Neural progenitor cell (in vitro differentiated cells): ENCODE measurements at places on chromosomes 16 and 17. TPM values are rescaled to one million over a fixed set of nuclear protein-coding genes. Genes with fewer than 3 reads are reported as not detected.

DNA sequence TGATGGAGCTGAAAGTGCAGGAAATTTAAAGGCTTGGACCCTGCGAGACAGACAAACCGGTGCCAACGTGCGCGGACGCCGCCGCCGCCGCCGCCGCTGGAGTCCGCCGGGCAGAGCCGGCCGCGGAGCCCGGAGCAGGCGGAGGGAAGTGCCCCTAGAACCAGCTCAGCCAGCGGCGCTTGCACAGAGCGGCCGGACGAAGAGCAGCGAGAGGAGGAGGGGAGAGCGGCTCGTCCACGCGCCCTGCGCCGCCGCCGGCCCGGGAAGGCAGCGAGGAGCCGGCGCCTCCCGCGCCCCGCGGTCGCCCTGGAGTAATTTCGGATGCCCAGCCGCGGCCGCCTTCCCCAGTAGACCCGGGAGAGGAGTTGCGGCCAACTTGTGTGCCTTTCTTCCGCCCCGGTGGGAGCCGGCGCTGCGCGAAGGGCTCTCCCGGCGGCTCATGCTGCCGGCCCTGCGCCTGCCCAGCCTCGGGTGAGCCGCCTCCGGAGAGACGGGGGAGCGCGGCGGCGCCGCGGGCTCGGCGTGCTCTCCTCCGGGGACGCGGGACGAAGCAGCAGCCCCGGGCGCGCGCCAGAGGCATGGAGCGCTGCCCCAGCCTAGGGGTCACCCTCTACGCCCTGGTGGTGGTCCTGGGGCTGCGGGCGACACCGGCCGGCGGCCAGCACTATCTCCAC lies at the start of gene NOG:
Gene NOG, plus strand, starts transcription at position 54 of the 674 bp plus-strand sequence. Its CDS starts 525 bp downstream, at position 579.
- peak; percentile 87 for DNase-seq

- DNase-seq = no peak
Observed at GRCh38 chr17:9566067-9566466, 9.6 kb downstream of the STX8 start.

Gene ZG16B
- not detected in 2 replicates for total RNA-seq

Gene TAC4
- total RNA-seq = not detected in 2 replicates

- DNase-seq = peak; percentile 26
Observed at GRCh38 chr17:35449371-35449931, 885 bp upstream of the SLFN13 start.

DNA sequence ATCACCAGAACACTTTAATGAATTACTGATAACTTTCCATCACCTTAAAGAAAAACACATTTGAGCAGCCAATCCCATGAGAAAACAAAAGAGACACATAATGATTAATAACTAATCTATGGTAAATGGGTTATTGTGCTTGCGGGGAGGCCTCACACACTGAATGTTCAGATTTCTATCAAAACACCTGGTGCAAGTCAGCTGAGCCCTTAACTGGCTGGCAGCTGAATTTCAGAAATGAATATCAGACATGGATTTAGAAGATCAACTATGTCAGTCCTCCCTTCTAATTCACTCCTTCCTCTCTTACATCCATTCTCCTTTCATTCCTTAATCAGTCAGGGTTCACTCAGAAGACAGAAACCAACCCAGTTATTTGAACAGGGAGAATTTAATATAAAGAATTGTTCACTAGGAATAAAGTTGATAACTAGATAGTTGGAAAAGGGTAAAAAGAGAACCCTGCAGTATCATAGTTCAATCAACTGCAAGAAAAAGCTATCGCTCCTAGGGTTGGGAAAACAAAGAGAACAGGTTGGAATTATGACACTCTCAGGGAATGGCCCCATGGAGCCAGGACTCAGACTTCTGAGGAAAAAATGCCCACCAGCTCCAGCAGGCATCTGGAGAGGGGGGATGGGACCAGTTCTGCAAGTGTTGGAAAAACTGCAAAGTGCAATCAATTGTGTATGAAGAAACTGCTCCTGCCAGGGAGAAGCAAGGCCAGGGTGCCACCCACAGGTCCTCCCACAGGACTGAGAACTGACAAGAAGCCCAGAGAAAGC lies 577.1 kb upstream of the CDH5 start:
- DNase-seq = no peak

Gene BEAN1
- total RNA-seq = 0.32 and 0.34 TPM in 2 replicates

DNA sequence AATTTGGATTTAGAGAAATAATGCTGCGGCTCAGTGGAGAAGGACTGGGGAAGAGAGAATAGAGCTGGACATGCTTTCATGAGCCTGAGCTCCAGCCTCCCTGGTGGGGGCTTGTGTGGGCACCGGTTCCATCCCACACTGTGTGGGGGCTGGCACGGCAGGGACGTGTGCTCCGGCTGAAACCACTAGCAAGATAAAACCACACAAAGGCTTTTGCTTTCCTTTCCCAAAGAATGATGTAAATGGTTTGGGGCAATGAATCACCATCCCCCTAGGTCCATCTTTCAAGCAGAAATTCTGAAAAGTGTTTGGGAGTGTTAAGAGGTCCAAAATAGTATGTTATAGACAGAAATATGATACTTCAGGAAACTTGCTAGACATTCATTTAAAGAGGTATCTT lies 77.0 kb downstream of the CDH11 start:
- DNase-seq = no peak

Gene MIF4GD
- 17.7 and 27.5 TPM in 2 replicates for total RNA-seq

DNA sequence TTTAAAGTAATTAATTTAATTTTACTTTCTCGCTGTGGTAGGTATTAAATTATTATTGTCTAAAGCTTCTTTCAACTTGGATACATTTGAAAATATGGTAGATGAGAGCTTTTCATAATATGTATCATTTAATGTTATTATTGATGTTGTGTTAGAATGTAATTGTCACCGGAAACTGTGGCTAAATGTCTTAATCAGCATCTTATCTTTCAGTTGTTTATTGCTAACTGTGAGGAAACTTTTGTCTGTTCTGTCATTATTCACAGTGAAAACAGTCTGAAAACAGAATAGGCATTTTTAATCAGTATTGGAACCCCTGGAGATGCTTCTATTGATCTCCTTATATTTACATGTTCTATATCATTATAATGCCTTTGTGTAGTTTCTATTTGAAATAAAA lies 120.7 kb downstream of the STXBP4 start:
- no peak for DNase-seq

Gene PIMREG
- 71.3 and 151 TPM in 2 replicates for total RNA-seq

Gene INCA1
- total RNA-seq = 0.28 and 0.52 TPM in 2 replicates

DNA sequence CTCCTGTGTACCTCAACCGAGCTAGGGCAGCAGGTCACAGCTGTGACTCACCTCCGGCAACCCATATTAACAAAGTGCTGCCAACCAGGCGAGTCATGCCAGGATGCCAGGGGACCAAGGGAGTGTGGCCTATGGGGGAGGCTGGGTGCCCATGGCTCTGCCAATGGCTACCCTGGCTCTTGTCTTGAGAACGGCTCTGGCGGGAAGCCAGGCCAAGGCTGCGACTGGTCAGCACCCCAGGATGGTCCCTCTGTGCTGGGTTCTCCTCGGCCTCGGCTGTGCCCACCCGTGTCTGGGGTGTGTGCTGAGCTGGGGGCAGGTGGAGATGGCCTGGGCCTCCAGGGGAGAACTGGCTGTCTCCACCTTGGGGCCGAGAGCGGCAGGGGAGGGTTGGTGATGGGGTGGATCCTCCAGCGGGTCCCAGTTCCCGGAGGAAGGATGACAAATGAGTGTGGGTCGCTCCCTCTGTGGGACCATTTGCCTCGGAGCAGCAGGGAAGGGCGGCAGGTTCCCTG lies 75.8 kb downstream of the MRC2 start:
- DNase-seq = no peak

DNA sequence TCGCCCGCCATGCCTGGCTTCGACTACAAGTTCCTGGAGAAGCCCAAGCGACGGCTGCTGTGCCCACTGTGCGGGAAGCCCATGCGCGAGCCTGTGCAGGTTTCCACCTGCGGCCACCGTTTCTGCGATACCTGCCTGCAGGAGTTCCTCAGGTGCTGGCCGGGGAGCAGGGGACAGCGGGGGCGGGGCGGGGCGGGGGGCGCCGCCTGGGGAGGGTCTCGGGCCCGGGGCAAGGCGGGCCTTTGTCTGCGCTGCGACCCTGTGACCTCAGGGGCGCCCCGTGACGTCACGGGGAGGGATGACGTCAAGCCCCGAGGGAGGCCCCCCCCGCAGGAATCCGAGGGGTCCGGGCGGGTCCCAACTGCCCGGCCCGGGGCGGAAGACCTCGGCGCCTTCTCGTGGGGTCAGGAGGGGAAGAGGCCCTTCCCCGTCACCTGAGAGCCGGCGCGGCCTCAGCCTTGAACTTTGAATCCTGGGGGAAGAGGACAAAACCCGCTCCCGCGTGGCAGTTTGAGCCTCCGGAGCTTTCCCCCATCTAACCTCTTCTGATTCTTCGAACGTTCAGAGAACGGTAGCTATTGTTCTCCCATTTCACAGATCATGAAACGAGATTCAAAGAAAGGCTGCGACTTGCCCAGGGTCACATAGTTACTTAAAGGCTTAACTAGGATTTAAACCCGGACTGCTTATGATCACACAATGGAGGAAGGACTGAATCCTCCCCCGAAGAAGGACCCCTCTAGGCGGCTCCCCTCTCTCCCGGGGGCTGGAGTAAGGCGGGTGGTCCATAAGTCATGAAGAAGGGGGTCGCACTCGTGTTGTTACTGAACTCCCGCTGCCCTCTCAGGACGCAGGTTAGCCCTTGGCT lies 527 bp downstream of the TRAF4 start:
- DNase-seq = peak; percentile 92

DNA sequence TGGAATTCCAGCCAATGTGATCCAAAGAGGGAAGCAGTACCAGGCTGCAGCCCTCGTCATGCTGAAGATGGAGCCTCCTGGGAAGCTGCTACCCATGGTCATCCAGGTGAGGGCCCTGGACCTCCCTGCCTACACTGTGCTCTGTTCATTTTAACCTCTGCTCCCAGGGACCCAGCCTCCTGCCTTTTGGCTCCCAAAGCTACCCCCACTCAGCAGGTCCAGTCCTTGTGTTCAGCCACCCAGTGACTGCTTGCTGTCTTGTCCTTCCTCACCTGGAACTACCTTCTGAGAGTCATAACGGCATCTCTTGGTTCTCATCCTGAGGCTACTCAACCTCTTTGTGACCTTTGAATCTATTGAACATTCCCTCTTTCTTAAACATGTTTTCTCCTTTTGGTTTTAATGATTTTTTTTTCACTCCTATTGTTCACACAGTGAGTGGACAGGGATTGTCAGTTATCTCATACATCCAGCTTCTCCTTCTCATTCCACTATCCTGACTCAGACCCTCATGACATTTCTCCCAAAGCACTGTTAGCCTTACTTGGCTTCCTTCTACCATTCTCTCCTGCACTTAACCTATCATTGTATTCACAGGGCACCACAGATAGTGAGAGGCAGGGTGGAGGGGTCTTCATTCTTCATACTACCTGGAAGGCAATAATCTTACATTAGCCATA lies 53.3 kb downstream of the GOSR1 start:
- no peak for DNase-seq

Gene CCL4
- not detected in 2 replicates for total RNA-seq

Gene PSME3
- 106 and 108 TPM in 2 replicates for total RNA-seq

Gene TMC8
- total RNA-seq = 0.09 TPM in 1 of 2 replicates, not detected in the other

GRCh38 chr16:85491798-85492294 lies 121.3 kb upstream of the GSE1 start:
- DNase-seq = no peak

DNA sequence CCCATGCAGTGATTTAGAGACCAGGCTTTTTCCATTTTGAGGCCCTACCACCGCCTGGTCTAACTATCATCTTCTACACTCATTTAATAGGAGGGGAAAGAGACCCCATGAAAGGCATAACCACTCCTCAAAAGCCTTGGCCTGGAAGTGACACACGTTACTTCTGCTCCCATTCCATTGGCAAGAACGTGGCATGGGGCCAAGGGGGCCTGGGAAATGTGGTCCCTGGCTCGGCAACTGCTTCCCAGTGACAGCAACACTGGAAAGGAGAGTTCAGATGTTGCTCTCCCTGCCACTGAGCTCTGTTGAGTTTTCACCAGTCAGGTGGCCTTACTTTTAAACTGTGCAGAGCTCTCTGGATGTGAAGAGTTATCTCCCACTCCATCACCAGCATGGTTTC lies 45.2 kb upstream of the MAP3K14 start:
- DNase-seq = no peak

DNA sequence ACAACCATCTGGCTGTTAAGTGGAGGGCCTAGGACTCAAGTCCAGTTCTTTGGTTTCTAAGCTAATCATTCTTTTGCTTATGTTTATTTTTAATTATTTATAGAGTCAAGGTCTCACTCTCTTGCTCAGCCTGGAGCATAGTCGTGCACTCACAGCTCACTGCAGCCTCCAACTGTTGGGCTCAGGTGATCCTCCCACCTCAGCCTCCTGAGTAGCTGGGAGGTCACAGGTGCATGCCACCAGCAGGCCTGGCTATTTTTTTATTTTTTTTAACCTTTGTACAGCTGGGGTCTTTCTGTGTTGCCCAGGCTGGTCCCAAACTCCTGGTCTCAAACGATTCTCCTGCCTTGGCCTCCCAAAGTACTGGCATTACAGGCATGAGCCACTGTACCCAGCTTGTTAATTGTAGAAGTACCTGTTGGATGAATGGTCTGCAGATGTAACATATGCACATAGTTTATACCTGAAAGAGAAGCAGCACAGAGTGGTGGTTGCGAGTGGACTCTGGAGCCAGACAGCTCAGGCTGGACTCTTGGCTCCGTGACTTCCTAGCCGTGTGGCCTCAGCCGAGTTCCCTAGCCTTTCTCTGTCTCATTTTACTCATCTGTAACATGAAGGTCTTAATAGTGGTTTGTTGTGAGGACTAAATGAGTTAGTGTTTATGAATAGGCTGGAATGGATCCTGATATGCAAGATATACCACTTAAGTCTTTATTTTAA lies 337.5 kb downstream of the SNX29 start:
- no peak for DNase-seq

DNA sequence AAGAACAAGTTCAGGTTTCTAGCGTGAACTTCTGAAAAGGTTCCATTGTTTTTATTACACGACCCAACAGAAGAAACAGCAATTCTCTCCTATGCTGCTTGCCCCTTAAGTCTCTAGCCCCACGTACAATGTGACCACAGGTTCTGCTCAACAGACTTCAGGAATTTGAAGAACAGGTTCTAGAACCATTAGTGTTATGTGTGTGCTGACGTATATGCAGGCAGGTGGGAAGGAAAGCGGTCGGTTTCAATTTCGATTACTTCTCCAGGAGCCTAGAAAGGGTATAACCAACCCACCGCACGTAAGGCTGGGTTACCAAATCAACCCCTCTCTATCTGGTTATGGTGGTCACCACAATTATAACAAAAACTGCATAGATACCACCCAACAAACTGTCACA lies 39.4 kb downstream of the XPO6 start:
- no peak for DNase-seq

GRCh38 chr17:29905086-29905878 lies 24.7 kb downstream of the SSH2 start:
- no peak for DNase-seq

DNA sequence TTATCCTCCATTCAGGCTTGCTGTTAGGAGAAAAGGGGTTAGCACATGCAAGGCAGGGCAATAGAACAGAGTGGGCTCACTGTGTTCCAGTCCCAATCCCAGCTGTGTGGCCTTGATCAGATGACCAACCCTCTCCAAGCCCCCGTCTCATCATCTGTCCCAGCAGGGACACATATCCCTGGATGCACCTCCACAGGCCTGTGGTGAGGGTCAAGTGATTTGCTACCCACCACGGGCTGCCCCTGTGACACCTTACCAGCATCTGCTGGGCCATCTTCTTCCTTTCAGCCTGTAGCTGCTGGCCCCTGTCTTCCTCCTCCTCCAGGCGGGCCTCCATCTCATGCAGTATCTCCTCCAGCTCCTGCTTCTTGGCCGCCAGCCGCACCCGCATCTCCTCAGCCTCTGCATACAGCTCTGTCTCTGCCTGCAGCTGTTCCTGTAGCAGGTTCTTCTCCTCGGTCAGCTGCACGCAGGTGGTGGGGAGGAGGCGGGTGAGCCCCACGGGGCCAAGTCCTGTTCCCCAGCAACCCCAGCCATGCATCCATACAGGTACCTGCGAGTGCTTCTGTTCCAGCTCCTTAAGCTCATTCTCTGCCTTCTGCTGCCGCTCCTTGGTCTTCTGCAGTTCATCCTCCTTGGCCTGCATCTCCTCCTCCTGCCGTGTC lies 91.3 kb downstream of the NDE1 start:
- DNase-seq = no peak
